Bronchial epithelial cell (primary cell): ENCODE measurements at places on chromosomes 11 and 22. TPM values are rescaled to one million over a fixed set of nuclear protein-coding genes. Genes with fewer than 3 reads are reported as not detected.
A peak's percentile ranks its signal among the peaks of the same experiment; 100 is the strongest.

DNA sequence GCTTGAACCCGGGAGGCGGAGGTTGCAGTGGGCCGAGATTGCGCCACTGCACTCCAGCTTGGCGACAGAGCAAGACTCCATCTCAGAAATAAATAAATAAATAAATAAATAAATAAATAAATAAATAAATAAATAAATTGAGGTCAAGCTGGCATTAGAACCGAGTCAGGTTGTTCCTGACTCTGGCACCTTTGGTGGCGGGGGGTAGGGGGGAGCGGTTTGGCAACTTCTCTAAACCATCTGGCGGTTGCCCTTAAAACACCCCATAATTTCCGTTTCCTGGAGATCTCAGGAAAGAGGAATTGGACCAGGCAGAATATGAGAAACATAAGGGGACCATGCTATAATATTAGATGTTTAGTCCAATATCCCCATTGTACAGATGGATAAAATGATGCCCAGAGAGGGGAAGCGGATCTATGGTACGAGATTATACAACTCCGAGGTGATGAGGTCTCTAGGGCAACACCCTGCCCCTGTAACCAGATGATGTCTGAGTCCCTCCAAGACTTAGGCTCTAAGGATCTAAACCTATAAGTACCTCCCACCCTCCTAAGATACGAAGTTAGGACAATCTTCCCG is 785 bp downstream of the CLPB start:
- DNase-seq, result no peak

DNA sequence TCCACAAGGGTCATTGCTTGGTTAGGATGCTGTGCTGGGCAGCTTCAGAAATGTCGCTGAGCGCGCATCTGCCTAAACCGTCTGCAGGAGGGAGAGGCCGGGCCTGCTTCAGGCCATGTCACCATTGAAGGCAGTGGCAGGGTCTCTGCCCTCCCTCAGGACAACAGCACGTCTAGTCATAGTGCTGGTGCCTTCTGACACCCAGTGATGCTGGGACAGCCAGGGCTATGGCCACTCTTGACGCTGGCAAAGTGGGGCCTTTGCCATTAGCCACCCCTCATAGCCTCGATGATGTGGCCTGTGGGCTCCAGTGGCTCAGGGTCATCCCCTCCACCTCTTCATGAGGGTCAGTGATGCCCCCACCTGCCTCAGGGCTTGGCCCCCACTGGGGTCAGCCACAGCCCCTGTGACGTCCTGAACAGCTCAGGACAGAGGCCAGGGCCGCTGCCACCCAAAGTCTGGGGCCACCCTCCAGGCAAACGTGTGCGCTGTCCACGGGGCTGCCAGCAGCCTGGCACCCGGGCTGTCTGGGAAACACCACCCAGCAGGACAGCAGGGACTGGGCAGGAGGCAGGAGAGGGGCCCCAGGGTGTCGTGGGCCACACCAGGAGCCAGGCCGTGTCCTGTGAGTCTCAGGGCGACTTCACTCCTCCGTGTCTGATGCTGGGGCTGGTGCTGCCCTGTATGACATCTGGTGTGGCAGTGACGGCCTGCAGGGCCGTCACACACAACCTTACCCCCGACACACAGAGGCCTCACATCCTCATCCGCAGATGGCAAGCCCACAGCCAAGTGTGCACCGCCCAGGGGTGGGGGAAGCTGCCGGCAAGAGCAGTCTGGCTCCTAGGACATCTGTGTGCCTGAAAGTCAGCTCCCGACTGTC is 42.5 kb downstream of the CERK start:
- DNase-seq, result no peak

DNA sequence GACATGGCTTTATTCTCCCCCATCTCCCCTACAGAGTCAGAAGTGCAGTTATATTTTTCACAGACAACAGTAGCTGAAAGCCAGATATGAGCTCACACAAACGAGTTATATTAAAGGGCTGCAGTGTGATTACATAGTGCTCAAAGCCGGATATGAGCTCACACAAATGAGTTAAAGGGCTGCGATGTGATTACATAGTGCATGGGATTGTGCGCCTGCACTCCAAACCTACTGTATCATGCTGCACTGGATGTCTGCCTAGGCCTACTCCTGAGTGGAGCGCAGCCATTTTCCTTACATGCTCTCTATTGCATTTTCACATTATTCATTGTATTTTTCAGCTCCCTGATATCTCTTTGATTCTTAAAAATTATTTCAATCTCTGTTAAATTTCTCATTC is 414.6 kb upstream of the LARGE1 start:
- DNase-seq, result no peak

DNA sequence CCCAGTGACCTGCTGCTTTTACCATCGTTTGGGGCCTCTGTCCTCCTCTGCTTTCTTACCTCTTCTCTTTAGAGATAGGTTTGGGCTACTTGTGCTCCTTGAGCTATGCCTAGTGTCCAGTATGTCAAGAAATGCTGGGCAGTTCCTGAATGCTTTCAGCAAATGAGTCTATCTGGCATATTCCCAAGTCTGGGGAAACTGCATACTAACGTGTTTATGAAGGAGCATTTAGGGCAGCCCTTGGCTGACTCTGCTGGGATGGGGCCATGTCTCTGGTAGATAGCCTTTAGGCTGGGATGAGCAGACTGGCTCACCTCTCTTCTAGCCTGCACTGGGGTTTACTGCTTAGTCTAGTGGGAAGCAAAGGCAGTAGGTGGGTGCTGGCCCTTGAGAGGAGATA is 43.7 kb upstream of the SUSD2 start:
- DNase-seq, result no peak

The GGA1 gene
- 36.1 and 41.5 TPM in 2 replicates for total RNA-seq

DNA sequence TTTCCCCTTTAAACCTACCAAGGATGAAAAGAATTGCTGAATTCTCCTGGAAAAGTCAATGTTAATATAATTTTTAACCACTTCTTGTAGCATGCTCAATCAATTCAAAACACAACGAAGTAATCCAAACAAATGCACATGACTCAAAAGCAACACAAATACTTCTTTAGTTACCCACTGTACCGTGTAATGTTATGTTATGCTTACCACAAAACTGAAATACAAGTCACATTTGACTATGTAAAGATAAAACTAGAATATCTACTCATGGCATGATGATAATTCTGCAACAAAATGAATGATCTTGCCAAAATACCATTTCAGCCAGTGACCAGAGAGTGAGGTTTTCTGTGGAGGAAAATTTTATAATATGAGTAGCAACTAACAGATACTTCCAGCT is 587.0 kb downstream of the DLG2 start:
- DNase-seq, result no peak

GRCh38 chr11:45250035-45250718 is 36.0 kb downstream of the SYT13 start:
- no peak for DNase-seq

GRCh38 chr11:15276621-15277020 is 161.9 kb downstream of the INSC start:
- no peak for DNase-seq

GRCh38 chr22:41911001-41911611 is 3.8 kb downstream of the SHISA8 start:
- DNase-seq, result no peak

The CSF2RB gene
- total RNA-seq, result under 0.01 TPM in 1 of 2 replicates, not detected in the other

The UCP2 gene
- total RNA-seq, result 0.26 and 1.0 TPM in 2 replicates

- peak; percentile 94 for DNase-seq
Observed at GRCh38 chr11:131099013-131099412, 182.7 kb upstream of the SNX19 start.

The DSCAML1 gene
- under 0.01 TPM in 1 of 2 replicates, not detected in the other for total RNA-seq

- peak; percentile 47 for DNase-seq
Observed at GRCh38 chr22:38774496-38775166, 18.8 kb upstream of the SUN2 start.

DNA sequence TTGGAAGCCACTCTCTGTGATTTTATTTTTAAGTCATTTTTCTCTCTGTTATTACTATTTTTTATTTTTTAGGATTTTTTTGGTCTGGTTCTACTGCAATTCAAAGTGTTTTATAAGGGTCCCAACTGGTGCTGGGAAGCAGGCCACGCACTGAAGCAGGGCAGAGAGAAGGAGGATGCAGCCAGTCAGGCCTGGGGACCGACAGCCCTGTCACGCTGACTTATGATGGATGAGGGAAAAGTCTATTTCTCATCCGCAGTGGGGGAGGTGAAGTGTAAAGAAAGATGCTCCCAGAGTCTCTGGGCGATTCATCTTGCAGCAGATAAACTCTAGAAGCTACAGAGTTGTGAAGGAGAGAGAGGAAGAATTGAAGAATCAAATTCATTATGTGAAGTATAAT is 191.6 kb downstream of the NTM start:
- no peak for DNase-seq

- no peak for DNase-seq
Observed at GRCh38 chr11:127490896-127491295, 490.3 kb upstream of the KIRREL3 start.

The EIF3F gene
- 183 and 222 TPM in 2 replicates for total RNA-seq

- DNase-seq, result peak; percentile 56
Observed at GRCh38 chr11:100575860-100576717, 111.0 kb upstream of the ARHGAP42 start.

DNA sequence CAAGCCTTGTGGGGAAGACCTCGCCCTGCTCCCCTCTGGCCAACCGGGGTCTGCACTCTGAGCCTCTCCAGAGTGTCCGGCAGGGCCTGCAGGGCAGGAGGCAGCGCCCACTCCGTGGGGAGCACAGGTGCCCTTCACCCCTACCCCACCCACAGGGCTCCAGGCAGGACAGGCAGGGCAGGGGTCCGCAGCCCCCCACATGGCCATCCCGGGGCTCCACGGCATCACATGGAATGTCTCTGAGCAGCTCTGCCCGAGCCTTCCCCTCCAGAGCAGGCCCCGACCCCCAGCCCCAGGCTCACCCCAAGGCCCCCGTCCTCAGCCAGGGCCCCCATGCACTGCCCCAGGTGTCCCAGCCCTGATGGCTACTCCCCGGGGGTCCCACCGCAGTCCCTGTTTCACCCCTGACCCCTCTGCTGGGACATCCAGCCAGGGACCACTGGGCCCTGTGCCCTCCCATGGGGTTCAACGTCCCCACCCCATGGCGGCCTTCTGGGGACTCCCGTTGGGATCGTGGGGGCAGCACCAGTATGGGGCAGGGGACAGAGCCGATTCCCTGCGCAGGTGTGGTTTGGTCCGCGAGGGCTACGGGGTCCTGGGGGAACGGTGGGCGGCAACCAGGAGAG is 77.7 kb downstream of the BRD1 start:
- DNase-seq, result no peak

GRCh38 chr11:70368961-70369360 is 29.4 kb upstream of the CTTN start:
- DNase-seq, result no peak

DNA sequence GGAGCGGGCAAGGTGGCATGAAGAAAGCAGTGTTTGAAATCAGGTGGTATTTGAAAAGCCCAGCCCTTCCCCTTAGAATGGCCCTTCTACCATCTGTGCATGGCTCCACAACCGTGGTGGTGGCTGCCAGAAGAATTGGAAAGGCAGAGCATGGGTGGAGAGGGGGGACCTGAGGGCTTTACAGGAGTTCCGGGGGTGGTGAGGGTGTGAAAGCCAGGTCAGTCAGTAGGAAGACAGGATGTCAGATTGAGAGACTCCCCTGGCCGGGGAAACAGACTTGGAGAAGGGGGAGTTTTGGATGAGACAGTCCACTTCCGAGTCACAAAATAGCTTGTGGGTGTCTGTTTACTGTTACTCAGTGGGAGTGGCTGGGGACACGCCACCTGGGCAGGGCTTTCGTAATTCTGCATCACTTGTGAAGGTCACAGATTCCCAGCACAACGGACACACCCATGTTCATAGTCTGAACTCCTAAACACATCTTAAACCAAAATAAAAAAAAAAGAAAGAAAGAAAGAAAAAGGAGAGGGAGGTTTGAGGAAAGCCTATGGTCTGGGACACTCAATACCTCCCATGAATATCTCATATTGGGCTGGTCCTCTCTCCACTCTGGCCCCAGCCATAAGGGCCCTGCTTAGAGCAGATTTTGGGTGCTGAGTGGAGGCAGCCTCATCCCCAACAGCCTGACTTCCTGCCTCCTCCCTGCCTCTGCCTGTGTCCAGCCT is 24.4 kb upstream of the SMIM35 start:
- peak; percentile 74 for DNase-seq

DNA sequence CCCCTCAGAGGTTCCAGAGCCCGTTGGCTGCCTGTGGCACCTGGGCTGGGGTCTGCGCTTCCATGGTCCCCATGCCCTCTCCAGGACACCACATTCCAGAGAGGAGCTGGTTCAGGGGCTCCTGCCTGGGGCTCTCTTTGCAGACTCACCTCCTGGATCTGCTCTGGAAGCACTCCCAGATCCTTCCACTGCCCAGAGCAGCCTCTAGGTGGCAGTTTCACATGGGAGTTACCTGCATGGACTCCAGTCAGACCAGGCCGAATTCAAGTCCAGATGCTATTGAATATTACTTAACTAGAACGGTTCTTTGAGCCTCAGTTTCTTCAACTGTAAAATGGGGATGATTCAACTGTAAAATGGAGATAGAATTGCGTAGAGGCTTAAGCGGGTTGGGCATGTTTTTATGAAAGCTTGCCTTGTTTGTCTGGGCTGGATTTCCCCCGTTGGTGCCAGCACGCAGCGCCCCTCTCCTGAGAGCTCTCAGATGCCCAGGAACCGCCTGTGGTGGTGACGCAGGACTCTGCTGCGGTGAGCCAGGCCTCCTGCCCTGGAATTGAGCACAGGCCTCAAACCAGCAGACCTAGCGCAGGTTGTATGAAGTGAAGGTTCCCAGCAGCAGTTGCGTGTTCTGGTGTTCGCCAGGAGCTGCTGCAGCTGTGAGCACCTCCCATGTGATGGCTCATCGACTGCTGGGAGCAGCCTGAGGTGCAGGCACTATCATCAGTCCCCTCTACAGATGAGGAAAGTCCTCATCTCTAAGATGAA is 44.2 kb downstream of the LMO1 start:
- DNase-seq, result peak; percentile 58

GRCh38 chr11:63212742-63213141 is 30.7 kb downstream of the SLC22A25 start:
- peak; percentile 4 for DNase-seq

The SCUBE2 gene
- not detected in 2 replicates for total RNA-seq

DNA sequence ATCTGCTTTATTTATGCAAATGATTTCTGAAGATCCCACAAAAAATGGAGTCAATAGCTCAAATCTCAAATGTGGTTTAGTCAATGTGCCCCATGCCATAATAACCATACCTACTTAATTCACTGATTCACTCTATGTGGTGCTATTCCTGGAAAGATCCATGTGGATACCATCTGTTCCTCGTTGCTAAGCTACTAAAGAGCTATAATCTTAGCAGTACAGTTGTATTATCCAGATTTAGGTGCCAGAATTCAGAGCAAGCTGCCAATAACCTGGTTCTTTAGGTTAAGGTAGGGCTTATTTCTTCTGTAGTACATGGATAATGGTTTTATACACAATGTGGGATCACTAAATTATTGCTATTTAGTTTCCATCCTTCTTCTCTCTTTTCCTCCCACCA is 974.7 kb upstream of the CCDC90B start:
- DNase-seq, result no peak

The TRIM6 gene
- total RNA-seq, result 1.8 and 3.2 TPM in 2 replicates

GRCh38 chr11:118319337-118319707 is 14.8 kb downstream of the CD3E start:
- no peak for DNase-seq

The CCDC116 gene
- not detected in 2 replicates for total RNA-seq

GRCh38 chr11:27357250-27357649 is 5.8 kb downstream of the CCDC34 start:
- DNase-seq, result no peak

The OR2AG1 gene
- total RNA-seq, result not detected in 2 replicates

GRCh38 chr11:95371153-95371552 is 140.2 kb upstream of the SESN3 start:
- DNase-seq, result no peak

- no peak for DNase-seq
Observed at GRCh38 chr11:109439684-109440083, 17.7 kb downstream of the C11orf87 start.

The DRD2 gene
- not detected in 2 replicates for total RNA-seq

- DNase-seq, result no peak
Observed at GRCh38 chr11:8081591-8082250, 710 bp downstream of the TUB start.
